Stimulated activated CD8-positive, alpha-beta memory T cell treated with anti-CD3 and anti-CD28 coated beads, Interleukin-2, amount 100 ng/mL, for 1 hour (primary cell): ENCODE measurements at places on chromosomes 11 and 22.

DNA sequence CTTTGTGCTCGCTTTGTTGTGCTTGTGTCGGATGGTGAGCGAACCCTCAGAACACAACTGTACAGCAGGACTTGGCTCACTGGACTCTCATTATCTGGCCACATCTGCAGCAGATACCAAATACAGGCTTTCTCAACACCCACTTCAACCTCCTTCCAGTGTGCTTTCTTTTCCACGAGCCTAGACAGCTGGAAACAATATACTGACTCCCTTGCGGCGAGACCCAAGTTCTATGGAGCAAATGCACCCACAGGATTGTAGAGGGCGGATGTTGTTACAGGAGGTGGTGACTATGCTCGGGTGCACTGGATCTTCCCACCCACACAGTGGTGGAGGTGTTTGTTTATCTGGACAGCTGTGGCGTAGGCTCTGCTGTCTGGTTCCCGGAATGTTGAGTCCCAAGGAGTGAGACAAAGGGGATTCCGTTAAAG lies 204.3 kb downstream of the TENM4 start:
- no peak for DNase-seq

GRCh38 chr11:67288198-67288451 lies 978 bp upstream of the ANKRD13D start:
- DNase-seq, result no peak

GRCh38 chr11:34302046-34302921 lies 55.5 kb downstream of the ABTB2 start:
- DNase-seq, result no peak

DNA sequence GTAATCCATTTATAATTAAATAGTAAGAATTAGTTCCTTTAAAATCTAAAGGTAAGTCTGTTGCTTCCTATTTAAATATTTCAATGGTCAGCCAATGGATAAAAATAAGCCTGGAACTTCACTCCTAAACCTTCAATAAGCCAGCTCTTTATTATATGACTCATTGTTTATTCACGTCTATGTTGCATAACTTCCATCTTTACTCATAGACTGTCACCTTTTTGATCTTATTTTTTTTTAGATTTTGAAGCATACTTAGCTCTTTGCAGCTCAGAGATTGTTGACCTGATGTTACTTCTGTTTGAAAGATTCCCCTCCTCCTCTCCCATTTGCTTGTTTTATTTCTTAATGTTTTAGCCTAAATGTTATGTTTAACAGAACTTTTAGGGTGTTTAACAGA lies 1571.2 kb upstream of the RAG2 start:
- DNase-seq, result no peak

GRCh38 chr11:11125618-11126017 lies 227.4 kb downstream of the CSNK2A3 start:
- DNase-seq, result no peak

- DNase-seq, result no peak
Observed at GRCh38 chr11:3735827-3736226, 61.5 kb downstream of the NUP98 start.

- no peak for DNase-seq
Observed at GRCh38 chr11:76251576-76251975, 45.3 kb upstream of the WNT11 start.

DNA sequence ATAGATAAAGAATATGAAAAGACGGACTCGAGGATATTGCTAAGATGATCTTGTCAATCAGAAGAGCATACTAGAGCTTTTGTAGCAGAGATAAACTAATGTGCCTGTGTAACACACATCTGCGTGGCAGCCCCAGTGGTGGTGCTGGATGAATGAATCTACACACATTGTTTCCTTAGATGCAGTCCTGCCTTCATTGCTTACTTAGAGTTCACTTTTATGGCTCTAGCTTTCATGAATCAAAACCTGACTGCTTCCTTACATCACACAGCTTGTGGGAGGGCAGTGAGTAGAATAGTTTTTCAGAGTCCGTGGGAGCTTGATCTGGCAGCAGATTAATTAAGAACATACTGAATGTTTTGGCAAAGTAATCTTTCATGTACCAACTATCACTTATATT lies 83.7 kb downstream of the EXT2 start:
- no peak for DNase-seq

- no peak for DNase-seq
Observed at GRCh38 chr11:77100166-77101042, 2.2 kb upstream of the OMP start.

DNA sequence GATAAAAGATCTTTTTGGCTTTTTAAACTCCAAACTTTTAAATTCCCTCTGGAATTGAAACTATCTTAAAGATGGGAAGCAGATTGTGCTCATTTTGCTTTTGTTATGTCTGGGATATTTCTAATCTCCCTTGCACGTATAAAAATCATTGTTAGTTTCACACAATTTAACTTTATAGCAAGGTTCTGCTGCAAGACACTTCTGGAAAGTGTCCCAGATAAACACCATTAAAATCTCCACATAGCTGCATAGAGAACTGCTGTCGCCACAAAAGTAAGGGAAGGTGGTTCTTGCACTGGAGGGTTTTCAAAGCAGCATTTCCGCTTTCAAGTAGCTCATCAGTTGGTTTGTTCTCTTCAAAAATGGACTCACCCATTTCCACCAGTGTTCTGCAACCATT lies 11.8 kb downstream of the PTS start:
- no peak for DNase-seq

DNA sequence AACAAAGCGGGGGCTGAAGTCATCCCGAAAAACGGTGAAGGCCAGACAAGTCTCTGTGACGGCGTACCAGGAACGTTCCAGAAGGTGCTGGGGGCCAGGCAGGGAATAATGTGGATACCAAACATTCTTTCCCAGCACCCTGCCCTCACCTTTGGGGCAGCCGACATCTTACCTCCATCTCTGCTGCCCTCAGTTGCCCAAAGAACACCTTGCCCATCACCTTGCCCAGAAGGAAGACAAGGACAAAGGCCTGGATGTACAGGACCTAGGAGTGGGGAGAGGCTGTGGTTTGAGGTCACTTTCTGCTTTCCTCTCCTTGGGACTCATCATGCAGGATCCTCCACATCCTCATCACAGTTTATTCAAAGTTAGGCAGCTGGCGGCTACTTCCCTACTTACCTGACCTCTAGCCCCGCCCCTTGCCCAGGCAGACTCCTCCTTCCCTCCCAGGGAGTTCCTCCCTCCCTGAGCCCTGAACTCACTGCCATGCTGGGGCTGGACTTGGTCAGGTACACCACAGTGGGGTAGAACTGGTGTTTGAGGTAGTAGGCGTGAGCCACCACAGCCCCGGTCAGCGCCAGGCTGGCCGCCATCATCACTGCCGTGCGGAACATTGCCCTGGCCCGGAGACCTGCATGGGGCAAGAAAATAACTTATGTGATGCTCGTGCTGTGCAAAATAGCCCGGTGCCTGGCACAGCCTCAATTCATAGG lies 1.2 kb downstream of the SYVN1 start:
- no peak for DNase-seq

DNA sequence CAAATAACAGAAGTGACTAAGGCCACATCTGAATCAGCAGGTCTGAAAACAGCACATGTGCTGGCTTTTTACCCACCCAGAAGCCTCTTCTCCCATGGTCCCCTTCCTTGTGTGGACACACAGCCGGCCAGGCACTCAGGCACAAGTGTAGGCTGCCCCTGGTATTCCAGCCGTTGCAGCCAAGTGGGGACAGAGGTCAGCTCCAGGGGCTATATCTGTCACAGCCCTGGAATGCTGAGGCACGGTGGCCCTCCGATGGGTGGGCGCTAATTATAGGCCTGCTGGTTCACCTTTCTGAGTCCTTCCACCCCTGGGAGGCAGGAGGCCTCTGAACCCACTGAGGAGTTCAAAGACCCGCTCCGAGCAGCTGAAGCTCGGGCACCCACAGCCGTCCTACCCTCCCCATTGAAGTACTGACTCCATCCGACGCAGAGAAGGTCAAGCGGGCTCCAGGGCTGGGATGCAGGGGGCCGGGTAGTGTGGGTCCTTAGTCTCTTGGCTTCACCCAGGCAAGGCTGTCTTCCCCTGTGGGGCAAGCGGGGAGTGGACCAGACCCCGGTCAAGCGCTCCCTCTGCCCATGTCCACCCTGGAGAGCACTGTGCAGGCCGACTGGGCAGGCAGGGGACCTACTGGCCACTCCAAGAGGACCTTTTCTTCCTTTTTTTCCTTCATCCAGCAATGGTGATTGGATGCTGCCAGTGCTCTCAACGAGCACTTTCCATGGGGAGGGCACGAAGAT lies 14.3 kb downstream of the FGF3 start:
- DNase-seq, result no peak

DNA sequence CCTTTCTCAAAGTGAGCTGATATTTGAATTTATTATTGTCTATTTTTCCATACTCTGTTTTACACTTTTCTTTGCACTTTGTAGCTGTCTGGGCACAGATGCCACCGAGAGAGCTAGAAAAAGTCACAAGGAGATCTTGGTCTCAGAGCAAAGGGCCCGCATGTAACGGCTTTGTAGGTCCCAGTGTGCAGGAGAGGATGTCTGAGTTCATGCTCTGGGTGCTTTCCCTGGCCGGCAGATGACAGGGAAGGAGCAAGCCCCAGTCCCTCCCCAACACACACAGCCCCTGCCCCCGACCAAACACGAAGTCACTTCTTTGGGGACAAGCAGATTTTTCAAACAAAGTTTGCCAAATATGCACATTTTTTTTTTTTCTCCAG lies 55.8 kb downstream of the SMIM38 start:
- DNase-seq, result no peak

- DNase-seq, result no peak
Observed at GRCh38 chr22:43821606-43822425, 9.7 kb upstream of the EFCAB6 start.

DNA sequence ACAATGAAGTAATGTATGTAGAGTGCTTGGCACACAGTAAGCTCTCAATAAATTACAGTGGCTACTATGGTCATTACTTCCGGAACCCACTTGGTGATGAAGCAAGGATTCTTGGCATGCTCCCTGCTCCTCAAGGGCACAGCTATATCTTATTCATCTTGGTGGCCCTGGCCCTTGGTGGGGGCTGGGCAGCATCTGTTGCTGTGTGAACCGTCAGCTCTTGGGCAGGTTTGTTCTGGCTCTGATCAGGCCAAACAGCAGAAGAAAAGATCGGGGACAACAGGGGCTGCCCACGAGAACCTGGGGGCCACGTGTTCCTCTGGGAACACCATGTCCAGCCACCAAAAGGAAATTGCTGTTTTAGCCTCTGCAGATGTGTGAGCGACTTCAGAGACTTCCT lies 136.9 kb upstream of the SYT13 start:
- no peak for DNase-seq

GRCh38 chr11:48043991-48044512 lies 63.7 kb downstream of the PTPRJ start:
- no peak for DNase-seq

DNA sequence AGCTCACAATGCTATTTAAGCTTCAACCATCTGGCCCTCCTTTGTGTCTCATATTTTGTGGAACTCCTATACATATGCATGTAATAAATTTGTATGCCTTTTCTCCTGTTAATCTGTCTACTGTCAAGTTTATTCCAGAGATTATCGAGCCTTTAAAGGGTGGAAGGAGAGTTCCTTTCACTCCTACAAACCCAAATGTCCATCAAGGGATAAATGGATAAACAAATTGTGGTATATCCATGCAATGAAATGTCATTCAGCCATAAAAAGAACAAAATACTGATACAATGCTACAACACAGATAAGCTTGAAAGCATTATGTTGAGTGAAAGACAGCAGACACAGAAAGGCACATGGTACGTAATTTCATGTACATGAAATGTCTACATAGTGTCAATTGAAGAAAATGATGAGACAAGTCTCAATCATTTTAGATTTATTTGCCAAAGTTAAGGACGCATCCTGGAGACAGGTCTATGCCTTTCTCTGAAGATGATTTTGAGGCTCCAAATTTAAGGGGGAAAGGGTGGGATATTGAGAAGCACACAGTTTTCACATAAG lies 17.7 kb upstream of the FEZ1 start:
- no peak for DNase-seq

GRCh38 chr11:73856031-73856567 lies 20.5 kb downstream of the COA4 start:
- DNase-seq, result no peak

DNA sequence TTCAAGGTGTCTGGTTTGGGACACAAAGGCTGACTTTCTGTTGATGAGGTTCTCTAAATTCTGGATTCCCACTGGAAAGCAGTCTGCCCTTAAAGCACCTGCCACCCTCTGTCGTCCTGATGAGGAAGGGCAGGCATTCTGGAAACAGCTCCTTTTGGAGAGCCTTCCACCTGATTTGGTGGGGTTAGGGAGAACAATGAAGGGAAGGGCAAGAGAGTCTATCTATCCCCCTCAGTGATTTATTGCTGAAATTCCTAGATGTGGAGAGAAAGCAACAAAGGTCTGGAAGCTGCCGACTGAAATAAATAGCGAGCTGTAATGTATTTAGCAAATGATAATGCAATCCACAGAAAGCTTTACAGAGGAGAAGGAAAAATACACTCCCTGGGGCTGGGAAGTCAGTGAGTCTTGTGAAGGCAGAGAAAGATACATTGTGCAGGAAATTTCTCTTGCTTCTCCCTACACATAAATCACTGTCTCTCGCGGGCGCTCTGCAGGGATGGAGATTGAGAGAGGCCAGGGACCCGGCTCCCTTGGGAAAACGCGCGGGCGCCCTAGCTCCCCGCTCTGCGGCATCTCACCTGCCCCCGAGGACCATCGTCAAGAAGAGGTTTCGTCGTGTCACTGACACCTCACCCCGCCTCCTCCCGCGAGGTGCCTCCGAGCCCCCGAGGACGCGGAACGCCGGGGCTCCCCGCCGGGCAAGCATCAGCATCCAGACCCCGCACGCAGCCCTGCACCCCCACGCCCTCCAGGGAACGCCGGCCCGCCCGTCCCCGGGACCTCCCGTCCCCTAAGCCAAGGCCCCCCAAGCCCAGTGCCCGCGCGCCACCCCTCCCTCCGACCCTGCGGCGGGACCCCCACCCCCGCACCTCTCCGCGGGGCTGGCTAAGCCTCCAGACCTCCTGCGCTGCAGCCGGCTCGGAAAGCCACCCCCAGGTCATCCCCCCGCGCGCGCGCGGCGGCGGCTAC lies 673 bp downstream of the CDON start:
- no peak for DNase-seq

- no peak for DNase-seq
Observed at GRCh38 chr11:9692691-9693090, 28.8 kb downstream of the SWAP70 start.

- no peak for DNase-seq
Observed at GRCh38 chr11:61352038-61352437, 9.6 kb downstream of the CYB561A3 start.

GRCh38 chr11:109121173-109121932 lies 300.6 kb upstream of the C11orf87 start:
- DNase-seq, result no peak

DNA sequence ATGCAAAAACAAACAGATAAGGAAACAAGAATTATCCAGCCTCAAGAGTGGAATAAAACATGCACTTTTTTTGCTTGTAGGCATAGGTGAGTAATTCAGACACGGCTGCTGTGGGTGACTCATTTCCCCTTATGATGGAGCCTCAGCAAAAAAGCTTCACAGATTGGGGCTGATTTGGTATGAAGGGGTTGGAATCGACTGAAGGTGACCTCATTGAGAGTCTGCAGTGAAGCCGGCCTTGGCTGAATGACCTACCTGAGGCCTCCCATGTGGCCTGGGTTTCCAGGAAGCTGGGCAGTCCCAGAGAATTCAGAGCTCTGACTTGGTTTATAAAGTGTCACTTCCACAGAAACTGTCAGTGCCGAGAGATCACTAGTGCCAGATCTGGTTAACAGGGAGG lies 34.2 kb upstream of the VPREB1 start:
- DNase-seq, result peak; percentile 10

GRCh38 chr22:37391702-37392101 lies 35.6 kb downstream of the ELFN2 start:
- no peak for DNase-seq
